Inflammatory macrophage (primary cell): ENCODE measurements at places on chromosomes 11 and 22.

- no peak for DNase-seq
Observed at GRCh38 chr22:40593460-40594273, 42.9 kb downstream of the MRTFA start.

DNA sequence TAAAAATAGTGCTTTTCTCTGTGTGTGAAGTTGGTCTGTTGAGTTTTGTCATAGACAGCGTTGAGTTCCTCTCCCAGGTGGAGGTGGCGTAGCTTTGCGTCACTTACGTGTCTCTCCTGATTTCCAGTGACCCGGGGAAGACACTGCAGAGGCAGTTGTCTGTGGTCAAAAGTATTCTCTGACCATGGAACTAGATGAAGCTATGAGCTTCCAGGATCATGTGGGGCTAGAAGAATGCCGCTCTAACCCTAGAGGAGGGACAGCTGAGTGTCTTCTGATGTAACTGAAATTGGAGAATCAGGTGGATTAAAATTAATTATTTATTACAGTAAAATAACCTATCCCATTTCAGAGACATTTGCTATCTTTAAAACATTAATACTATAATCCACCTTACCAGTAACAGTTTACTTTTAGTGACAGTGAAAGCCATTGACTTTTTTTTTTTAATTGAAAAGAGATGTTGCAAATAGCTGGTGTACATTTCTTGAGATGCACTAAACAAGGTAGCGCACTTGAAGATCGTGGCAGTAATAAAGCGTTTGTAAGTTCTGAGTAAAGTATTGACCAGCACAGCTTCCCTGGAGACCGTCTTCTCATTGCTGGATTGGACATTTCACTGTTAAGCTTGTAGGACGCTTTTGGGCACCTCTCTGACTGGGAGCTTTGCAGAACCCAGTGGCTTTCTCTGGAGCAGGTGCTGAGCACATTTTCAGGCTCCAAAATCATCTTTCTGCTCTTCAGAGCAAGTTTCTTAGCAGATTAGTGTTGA lies 9.7 kb downstream of the CAT start:
- DNase-seq, result no peak

- DNase-seq, result no peak
Observed at GRCh38 chr22:49426098-49426497, 401.6 kb downstream of the BRD1 start.

- no peak for DNase-seq
Observed at GRCh38 chr11:5107285-5107684, 30.9 kb downstream of the OR52A5 start.

- no peak for DNase-seq
Observed at GRCh38 chr11:70511345-70511744, 113.0 kb downstream of the CTTN start.

GRCh38 chr11:34790620-34791019 lies 125.6 kb downstream of the APIP start:
- DNase-seq, result no peak

- DNase-seq, result no peak
Observed at GRCh38 chr11:97739932-97740800, 1280.6 kb upstream of the CNTN5 start.

GRCh38 chr22:38740754-38741153 lies 15.0 kb downstream of the SUN2 start:
- DNase-seq, result no peak

DNA sequence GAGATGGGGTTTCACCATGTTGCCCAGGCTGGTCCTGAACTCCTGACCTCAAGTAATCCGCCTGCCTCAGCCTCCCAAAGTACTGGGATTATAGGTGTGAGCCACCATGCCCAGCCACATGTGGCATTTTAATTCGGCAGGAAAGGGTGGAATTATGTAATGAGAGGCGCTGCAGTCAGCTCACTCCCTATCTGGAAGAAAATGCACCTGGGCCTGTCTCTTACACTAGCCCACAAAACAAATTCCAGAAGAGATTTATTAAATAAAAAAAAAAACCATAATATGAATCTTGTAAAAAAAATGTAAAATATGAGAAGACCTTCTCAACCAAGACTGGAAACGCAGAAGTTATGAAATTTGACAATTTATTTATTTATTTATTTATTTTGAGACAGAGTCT lies 8.2 kb upstream of the KAT5 start:
- DNase-seq, result no peak

DNA sequence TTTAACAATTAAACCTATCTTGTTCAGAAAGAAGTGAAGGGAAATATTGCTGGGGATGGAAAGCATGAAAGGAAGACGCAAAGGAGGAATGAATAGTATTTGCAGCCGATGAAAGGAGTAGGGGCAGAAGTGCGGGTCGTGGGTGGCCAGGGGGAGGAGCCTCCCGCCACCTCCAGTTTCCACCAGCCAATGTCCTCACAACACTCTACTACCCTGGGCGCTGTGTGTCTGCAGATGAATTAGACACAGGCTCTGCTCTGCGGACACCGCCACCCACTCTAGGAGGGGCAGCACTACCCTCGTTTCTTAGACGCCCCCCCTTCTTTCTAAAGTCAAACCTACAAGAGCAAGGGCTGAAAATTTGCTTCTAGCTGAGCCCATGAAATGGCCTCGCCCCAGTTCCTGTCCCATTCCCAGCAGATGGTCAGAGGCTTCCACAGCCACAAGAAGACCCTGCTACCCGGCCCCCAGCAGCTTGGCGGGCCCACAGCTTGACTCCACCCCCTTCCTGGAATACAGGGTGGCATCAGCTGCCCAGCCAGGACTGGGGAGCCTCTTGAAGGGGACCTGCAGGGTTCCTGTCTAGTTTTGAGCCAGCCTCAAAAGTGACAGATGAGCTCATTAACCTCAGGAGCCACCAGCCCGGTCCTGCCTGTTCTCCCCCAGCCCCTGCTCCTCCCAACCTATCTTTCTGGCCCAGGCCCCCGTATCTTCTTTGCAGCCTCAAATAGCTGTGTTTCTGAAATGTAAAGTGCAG lies 268.1 kb downstream of the BUD13 start:
- DNase-seq, result no peak
